Hematopoietic multipotent progenitor cell treated with erythropoietin and hydrocortisone succinate and interleukin-3 and kit ligand, for 4 days (in vitro differentiated cells): ENCODE measurements at places on chromosomes 16 and 17.

- DNase-seq: no peak
Measured at GRCh38 chr16:19678804-19679203, 39.2 kb downstream of the KNOP1 start.

DNA sequence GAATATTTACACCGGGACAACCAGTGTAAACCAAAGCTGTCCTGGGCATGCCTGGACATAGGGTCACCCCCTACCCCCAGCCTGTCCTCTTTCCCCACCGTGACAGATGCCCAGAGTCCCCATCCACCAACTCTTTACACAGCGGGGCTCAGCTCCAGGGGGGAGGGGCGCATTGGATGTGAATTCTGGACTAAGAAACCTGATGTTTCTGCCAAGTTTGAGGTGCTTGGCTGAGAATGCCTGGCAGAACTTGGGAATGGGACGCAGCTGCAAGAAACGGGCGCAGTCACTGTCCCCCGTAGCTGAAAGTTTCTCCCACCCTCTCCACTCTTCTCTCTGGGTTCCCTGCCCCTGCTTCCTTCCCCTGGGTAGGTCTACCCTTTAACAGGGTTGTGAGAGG lies 68.0 kb upstream of the CDC42EP4 start:
- DNase-seq: no peak

GRCh38 chr17:32335687-32336086 lies 6.3 kb downstream of the C17orf75 start:
- no peak for DNase-seq

GRCh38 chr17:2289878-2290478 lies 13.6 kb downstream of the SMG6 start:
- DNase-seq: peak; percentile 36

- no peak for DNase-seq
Measured at GRCh38 chr17:58219789-58220183, 731 bp upstream of the MKS1 start.

GRCh38 chr17:28112606-28113005 lies 70.1 kb downstream of the NLK start:
- DNase-seq: peak; percentile 27
